Activated naive CD4-positive, alpha-beta T cell (primary cell): ENCODE measurements at places on chromosomes 12 and 14.

DNA sequence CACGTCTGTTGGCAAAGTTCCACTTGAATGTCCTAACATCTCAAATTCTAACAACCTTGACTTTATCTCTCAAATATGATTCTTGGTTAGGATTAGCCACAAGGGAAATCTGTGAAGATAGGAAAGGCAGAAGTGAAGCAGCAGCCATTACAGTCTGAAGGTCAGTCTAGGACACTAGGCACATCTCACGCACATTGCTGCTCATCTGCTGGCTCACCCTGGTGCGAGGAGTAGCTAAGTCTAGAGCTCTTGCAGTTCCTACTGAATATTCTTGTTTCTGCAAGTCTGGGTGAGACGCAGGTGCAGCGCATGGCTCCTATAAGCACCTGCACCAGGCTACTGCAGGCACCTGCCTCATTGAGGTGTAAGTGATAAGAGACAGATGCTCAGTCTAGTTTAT lies 6.4 kb upstream of the SLC25A3 start:
- DNase-seq, result no peak

DNA sequence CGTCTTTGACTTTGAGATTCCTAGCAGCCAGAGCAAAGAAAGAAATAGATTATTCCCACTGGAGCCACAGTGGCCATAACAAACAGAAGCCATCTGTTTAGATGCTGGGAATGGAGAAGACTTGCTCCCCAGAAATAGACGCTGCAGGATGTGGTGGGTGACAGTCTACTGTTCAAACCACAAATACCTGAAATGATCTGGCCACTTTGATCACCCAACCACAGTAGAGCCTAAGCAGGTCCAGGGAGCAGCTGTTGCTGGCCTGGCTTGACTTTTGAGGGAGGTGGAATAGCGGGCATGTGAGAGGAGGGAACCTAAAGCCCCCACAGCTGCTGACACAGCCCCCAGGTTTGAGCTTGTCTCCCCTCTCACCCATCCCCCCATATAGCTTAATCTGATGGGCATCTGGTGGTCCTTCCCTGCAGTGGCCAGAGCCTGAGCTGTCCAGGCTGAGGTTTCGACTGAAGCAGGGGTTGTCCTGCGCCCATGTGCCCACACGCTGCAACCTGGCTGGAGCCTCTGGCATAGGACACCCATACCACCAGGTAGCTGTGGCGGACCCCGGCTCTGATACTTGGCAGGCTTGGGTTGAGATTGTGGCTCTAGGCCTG lies 38.7 kb downstream of the SH2B3 start:
- DNase-seq, result no peak

GRCh38 chr12:113022563-113023297 lies 33.8 kb upstream of the DTX1 start:
- no peak for DNase-seq

DNA sequence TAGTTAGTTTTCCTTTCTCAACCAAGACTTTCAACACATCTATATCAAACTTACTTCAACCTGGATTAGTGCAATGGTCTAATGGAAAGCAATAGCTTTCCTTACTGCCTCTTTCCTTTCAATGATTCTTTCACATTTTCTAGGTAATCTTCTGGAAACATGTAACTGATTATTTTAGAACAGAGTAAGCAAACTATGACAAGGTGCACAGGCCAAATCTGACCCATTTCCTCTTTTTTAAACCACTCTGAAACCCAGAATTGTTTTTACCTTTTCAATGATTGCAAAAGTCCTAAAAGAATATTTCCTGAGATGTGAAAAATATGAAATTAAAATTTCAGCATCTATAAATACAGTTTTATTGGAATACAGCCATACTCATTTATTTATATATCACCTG lies 81.6 kb upstream of the TMTC2 start:
- DNase-seq, result no peak

GRCh38 chr12:14252697-14253096 lies 112.8 kb upstream of the ATF7IP start:
- DNase-seq, result no peak

DNA sequence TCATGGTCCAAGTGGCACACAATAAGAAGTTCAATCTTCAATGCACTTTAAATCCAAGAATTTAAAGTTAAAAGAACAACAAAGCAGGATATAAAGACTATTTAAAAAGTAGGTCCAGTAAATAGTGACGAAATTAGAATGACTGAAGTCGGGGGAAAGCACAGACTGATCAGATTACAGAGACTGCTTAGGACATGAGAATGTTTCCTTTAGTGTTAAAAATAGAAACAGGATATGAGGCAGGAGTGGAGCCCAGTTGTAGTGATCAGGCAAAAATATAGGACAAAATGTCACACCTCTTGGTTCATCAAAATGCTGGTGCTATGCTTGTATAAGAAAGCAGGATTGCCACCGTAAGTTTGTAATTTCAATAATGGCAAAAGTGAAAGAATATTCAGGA lies 52.2 kb upstream of the CD163 start:
- DNase-seq, result no peak

DNA sequence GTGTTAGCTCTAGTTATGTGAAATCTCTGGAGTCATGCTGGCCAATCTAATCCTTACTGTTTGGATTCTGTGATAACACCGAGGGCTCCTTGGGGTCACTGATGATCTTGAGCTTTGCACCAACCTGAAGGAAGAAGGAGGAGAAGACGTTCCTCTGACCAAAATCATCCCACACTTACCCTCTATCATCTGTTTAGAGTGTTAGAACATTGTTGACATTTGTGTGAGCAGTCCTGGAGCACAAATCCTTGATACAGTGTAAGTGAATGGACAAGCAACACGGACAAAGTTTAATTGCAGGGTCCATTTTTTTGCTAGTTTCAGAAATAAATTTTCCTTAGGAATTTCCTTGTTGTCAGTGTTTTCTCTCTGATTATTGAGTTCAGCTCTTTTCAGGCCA lies 181.7 kb downstream of the AKAP6 start:
- no peak for DNase-seq

DNA sequence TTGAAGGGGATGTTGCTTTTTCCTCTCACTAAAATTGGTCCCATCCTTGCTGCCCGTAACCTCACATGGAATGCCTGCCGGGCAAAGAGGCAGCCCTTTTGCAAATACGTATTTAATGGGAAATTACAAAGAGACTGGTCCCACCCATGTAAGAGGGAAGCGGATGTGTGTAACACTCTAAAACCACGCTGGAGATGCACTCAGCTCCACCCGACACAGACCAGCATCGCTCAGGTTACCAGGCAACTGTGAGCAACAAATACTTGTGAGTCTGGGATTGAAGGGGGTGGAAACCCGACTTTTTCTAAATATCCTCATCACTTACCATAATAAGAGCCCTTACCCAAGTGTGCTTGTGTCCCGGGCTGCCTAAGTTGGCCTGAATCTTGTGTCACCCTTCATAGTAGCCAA lies 47.7 kb downstream of the ELK3 start:
- DNase-seq, result peak; percentile 49

DNA sequence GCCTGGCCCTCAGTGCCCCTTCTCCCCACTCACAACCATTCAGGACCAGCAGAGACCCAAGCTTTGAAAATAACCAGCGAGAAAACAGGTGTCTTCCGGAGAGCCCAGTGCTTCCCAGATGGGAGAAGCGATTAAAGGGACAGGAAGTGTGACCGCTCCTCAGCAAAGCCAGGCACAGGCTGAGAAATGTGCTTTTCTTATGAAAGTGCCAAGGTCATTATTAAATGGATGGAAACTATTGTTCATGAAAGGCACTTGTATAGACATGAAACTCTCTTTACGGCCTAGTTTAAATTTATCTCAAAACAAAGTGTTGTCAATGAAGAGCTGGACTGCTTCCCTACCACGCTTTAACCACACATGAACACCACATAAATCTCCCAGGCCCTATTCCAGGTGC lies 210.4 kb downstream of the SPTSSA start:
- no peak for DNase-seq

GRCh38 chr12:112162241-112162790 lies 37.0 kb downstream of the TRAFD1 start:
- DNase-seq, result no peak

DNA sequence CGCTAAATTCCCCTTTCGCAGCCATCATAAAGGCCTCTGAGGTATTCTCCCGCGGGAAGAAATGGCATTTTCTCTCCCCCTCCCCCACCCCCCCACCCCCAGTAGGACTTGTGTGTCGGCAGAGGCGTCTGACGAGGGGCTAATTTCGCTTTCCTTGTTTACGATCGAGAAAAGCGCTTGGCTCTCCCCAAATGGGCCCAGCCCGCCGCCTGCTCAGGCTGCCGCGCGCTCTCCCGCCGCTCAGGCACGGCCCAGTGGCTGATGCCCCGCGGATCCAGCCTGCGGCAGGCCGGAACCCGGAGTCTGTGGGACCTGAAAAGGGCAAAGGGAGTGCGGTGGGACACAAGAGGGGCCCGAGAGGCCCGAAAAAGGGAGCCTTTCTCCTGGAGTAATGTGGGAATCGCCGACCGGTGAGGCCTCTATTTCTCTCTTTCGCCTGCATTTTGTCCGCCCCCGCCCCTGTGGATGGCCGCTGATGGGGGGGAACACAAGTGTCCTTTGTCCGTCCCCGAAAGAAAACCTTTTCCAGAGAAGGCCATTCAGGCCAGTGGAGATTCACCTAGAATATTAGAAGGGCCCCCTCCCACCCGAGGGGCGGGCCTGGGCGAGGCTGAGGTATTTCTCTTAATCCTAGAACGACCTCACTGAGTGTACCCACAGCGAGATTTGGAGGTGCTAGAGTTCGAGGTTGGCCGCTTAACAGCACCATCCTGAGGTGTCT lies 9.0 kb upstream of the HOXC6 start:
- DNase-seq, result no peak

DNA sequence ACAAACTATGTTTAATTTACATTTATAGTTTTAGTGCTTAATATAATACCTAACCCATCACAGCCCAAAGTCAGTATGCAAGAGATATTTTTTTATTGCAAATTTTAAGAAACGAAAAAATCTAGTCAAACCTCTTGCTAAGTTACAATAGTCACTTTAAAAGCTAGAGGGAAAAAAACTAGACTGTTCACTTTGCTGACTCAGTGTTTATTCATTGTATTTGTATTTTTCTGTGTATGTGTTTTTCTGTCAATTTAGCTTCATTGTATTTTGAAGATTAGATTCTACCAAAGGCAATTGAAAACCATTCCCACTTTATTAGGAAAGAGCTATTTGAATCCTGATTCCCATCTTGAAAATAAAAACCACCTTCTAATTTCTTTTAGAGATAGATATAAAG lies 891.5 kb downstream of the SLC16A7 start:
- DNase-seq, result no peak

GRCh38 chr12:67070307-67070600 lies 198.9 kb upstream of the CAND1 start:
- DNase-seq, result no peak

DNA sequence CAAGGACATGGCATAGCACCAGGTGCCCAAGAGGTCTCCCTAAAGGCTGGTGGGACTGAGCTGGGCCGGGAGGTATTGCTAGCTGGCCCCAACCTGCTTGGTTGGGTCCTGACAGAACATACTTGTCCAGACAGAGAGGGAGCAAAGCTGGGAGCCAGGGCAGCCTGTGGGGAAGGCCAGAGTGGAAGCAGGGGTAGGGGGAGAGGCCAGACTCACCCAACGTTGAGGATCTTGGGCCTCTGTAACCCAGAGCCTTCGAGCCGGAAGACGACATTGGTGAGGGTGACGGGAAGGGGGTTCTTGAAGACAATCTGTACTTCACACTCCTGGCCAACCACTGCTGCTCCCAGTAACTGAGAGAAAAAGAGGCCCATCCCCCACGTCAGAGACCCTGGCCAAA lies 9.0 kb downstream of the TGM1 start:
- DNase-seq, result no peak

DNA sequence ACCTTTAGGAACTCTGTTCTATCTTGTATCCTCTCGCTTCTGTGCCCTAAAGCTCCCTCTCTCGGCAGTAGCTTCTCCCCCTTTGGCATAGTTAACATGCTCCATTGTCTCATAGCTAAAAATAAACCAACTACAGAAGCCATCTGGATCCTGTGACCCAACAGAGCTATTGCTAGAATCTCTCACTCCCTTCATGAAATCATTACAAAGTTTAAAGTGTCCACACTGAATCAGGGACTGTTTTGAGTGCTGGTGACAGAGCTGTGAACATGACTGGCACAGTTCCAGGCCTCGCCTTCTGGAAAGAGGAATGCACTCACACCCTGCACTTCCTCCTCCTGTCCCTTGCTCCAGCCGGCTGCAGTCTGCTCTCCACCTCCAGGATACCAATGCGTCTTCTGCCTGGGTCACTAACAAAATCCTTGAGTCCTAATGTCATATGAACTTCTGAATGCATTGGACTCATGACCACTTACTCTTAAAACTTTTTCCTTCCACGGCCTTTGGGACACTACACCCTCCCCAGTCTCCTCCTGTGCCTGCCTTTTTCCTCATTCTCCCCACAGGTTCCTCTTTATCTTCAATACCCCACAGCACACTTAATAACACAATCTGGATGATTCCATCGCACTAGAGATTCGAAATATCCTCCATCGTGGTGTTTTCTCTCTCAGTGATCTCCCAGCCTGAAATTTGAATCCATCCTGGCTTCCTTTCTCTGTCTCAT lies 13.2 kb downstream of the PLBD1 start:
- DNase-seq, result no peak

DNA sequence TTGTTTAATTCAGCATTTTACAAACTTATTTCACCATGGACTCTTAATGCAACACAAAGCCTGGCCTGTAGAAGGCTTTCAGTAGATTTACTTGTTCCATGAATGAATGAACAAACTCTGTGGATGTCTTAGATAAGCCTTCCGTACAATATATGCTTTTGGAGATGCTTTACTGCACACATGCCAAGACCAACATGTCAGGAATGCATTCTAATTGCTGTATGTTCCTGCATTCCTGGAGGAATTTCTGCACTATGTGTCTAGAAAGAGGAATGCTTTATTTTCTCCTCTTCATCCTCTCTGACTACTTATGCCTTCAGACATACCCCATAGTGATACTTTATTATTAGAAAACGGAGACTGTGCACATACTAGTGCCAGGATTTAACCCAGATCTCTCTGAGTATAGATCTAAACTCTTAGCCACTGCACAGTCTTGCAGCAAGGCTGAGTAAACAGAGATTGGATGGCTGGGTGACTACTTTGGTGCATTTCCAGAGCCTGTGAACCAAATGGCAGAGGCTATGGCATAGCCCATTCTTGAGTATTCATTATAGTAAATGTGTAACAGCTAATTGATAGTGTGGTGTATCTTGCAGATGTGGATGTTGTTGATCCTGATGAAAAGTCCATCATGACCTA lies 108.2 kb downstream of the SYNE2 start:
- DNase-seq, result no peak

- DNase-seq, result no peak
These were observed 61.1 kb downstream of the MYRFL start for GRCh38 chr12:69886109-69886508.

- no peak for DNase-seq
These were observed 92.6 kb downstream of the RFLNA start for GRCh38 chr12:124387528-124387911.

GRCh38 chr12:91937009-91937408 lies 208.6 kb downstream of the BTG1 start:
- DNase-seq, result no peak

DNA sequence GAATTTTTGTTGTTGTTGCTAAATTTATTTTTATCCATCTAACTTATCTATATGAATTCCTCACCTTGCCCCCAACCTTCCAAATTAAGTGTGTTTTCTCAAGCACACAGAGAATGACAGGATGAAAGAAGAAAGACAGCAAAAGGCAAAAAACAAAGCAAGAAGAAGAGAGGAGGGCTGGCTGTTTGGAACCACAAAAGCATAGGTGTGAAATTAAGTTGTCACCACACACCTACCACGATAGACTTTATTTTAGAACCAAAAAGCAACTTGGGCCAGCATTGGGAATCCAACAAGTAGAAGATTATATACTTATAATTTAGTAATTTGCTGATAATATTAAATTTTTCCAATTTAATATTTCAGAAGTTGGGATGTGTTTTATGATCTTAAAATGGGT lies 58.7 kb upstream of the REP15 start:
- DNase-seq, result no peak

- DNase-seq, result no peak
These were observed 57.8 kb upstream of the ZDHHC17 start for GRCh38 chr12:76706101-76706500.
